ENCODE measurements at places on chromosomes 13 and 19.

GRCh38 chr13:24894972-24895300 lies 131.0 kb downstream of the RNF17 start:
- DNase-seq = no peak

- DNase-seq = no peak
Observed at GRCh38 chr19:29418201-29418600, 107.6 kb upstream of the VSTM2B start.

DNA sequence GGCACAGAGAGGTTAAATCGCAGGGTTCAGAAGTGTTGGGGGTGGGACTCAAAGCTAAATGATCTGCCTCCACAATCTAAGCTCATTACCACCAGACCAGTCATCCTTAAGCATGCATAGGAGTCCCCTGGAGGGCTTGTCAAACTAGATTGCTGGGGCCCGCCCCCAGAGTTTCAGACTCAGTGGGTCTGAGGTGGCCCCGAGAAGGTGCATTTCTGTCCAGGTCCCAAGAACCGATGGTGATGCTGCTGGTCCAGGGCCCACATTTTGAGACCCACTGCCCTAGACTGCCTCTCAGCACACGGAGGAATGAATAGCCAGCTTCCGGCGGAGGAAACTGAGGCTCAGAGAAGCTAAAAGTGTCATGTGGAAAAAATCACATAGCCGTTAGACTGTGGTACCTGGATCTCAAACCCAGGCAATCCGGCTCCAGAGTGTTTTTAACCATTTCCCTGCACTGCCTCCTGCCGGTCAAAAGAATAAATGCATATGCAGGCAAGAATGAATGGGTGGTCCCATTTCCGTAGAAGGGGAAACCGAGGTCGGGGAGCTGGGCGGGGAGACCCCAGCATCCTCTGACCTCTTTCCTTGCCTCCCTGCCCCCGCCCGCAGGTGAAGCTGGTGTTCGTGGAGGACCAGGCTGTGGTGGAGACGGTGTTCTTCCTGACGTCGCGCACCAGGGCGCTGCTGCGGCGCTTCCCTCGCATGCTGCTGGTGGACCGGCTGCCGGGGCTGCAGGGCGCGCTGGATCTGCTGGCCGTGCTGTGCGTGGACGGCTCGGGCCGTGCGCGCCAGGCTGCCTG lies 23.8 kb downstream of the ZSWIM9 start:
- DNase-seq = no peak

GRCh38 chr13:105655046-105655445 lies 880.4 kb downstream of the EFNB2 start:
- no peak for DNase-seq

DNA sequence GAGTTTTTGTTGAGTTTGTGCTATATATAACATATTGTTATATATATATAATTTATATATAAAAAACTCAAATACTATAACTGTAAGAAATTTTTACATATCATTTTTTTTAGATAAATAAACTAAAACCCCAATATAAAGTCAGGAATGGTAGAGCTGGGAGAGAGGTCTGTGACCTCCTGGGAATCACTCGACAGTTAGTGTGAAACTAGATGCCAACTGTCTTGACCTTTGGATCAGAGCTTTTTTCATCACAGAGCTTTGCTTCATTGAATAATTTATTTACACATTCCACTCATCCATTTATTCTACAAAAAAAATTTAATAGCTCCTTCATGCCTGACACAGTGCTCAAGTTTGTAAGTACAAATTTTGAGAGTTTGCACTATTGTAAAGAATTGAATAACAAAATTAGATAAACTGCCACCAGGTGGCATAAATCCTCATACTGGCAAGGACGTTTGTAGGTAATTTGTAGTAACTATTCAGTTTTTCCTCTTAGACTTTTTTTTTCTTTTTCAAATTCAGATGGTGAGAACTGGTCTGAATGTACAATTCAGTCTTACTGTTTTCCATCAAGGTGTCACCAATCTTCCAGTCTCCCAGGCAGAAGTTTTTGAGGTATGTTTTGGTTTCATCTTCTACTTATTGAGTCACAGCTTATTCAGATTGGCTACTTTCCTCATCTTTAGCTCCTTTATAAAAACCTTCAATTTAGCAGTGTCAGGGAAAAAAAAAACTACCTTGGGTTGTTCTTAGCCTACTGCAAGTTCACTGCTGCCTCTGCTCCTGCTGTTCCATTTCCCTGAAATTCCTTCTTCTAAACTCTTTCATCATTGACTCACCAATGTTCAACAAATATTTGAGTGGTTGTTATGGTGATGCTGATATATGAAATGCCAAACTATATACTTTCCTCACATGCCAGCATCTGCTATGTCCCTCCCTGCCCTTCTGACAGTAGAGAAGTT lies 28.7 kb downstream of the LACC1 start:
- DNase-seq = peak; percentile 31

- no peak for DNase-seq
Observed at GRCh38 chr19:55452749-55453346, 8.6 kb downstream of the ISOC2 start.

DNA sequence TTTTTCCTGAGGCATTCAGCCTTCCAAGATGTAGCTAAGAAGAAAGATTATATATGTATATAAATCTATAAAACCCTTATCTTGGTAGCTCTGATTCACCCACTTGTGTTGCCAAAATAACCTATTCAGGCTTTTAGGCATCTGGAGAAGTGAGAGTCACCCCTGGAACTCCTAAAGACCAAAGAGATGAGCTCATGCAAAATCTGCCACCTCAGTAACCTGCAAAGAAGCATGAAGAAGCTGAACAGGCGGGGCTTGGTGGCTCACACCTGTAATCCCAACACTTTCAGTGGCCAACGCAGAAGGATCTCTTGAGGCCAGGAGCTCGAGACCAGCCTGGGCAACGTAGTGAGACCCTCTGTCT lies 393.7 kb downstream of the FOXO1 start:
- DNase-seq = no peak

GRCh38 chr13:26656919-26657318 lies 99.4 kb downstream of the WASF3 start:
- no peak for DNase-seq

DNA sequence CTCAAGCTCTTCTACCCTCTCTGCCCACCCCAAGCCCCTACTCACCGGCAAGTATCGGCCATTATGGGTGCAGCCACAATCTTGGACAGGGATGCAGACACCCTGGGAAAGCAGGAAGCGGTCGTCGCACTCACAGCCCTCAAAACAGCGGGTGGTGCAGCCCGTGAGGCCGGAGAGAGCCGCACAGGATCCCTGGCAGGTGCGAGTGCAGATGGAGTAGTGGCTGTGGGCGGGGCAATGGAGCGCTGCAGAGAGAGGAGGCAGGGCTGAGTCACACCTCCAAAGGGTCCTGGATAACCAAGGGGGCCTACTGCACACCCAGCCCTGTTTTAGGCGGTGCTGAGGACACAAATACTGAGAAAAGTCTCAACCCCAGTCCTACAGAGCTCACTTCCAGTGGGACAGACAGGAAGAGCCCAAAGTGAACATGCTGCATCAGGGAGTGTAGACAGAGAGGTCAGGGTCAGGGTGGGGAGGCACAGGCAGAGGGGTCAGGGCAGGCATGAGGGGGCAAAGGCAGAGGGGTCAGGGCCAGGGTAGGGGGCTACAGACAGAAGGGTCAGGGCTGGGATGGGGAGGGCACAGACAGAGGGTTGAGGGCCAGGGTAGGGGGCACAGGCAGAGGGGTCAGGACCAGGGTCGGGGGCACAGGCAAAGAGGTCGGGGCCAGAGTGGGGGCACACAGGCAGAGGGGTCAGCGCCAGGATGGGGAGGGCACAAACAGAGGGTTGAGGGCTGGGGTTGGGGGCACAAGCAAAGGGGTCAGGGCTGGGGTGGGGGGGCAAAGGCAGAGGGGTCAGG lies 24.2 kb upstream of the FBL start:
- no peak for DNase-seq

GRCh38 chr13:113526466-113527220 lies 36.1 kb upstream of the DCUN1D2 start:
- no peak for DNase-seq

- no peak for DNase-seq
Observed at GRCh38 chr13:50783066-50783465, 60.4 kb downstream of the DLEU7 start.

DNA sequence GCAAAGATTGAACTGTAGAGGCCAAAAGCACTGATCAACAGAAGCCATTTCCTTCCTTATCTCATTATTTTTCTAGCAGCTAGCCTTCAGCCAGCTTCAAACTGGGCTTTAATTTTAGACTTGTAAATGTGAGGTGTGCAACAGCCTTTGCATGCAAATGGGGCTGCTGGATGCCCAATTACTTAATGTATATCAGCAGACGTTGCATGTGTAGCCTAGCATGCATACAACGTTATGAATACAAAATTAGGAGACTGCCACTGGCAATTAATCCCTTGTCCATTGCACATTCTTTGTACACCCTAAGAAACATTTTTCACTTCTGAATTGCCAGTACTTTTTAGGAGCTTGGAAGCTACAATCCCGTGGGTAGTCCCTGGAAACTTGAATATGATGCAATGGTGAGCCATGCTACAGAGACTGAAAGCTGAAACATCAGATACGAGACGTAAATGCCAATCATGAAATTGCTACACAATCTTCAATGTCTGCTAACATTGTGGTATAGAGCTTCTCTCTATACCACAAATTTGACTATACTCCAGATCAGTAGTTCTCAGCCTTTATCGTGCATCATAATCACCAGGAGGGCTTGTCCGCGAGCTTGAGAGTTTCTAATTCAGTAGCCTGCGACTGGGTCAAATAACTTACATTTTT lies 20.2 kb downstream of the EPSTI1 start:
- no peak for DNase-seq
